Breast epithelium (tissue), 4 donors: ENCODE measurements at places on chromosomes 4 and X. TPM values are rescaled to one million over a fixed set of nuclear protein-coding genes. Genes with fewer than 3 reads are reported as not detected.

DNA sequence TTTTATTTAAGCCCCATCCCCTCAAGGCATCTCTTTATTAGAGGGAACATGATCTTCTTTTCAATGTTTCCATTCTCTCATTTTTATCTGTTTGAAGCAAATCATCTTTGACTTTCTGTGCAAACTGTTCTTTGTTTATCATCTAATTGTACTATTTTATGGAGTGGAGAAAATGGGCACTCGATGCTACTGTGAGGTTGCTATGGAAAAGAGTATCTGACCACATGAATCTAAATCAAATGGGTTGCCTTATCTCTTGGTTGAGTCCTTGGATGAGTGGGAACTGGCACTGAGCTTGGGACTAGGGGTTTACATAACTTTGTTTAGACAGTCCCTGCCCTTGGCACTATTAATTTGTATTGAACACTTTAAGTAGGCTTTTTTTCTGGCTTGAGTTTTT, 9.1 kb downstream of the OCRL start:
- DNase-seq, result no peak

DNA sequence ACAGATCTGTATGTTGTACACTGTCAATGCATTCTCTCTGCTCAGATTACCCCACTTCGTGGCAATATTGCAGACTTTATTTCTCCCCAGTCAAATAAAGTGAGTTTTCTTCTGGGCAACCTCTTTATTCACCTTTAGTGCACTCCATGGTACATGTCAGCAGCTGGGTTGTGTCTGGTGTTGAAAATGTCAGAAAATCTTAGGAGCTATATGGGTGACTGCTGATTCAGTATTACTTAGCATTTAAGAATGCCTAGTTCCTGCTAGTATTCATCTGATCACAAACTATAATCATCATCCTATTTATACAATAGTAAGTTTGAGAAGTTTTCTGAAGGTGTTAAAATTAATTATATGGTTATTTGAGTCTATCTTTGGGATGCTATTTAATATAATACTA, 112.5 kb downstream of the CFAP299 start:
- DNase-seq, result no peak

VCX3B gene
- total RNA-seq, result not detected

- no peak for DNase-seq
Measured at GRCh38 chr4:88752754-88753153, 55.1 kb upstream of the NAP1L5 start.

GASK1B gene
- 69.3 TPM for total RNA-seq

GRCh38 chrX:9605484-9605883, 140.6 kb downstream of the TBL1X start:
- DNase-seq, result no peak

NLRP2B gene
- total RNA-seq, result 0.66 TPM

DNA sequence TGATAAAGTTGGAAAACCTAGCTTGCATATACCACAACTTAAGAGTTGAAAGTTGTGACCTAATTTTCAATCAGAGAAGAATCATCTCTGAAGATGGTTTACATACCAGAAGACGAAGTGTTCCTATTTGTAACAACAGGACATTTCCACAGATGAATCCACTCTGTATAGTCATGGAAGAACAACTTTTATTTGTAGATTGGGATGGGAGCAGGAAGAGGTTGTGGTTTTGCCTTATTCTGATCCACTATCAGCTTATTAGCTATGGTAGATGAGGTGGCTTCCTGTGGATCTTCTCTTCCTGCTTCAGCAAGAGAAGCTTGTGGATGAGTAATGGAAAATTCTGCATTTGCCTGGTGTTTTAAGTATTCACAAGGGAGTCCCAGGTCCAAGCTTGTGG, 18.6 kb upstream of the SUPT20HL1 start:
- DNase-seq, result no peak

DNA sequence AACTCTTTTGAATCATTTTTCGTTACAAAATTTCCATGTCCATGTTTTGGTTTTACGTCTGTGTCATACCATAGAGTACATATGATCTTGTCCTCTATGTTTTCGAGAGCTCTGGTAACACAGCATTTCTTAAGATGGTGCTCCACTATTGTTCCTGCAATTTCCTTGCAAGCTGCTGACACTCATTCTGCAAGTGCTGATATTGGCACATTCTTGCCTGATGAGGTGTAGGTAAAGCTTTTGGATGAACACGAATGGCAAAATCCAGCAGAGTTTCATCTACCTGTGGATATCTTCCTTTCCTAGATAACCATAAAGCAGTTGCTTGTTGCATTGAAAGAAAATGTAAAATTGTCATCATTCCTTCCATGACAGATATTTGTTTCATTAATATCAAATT, 41.3 kb downstream of the MAGEB17 start:
- no peak for DNase-seq

MAGEE2 gene
- total RNA-seq, result not detected

DNA sequence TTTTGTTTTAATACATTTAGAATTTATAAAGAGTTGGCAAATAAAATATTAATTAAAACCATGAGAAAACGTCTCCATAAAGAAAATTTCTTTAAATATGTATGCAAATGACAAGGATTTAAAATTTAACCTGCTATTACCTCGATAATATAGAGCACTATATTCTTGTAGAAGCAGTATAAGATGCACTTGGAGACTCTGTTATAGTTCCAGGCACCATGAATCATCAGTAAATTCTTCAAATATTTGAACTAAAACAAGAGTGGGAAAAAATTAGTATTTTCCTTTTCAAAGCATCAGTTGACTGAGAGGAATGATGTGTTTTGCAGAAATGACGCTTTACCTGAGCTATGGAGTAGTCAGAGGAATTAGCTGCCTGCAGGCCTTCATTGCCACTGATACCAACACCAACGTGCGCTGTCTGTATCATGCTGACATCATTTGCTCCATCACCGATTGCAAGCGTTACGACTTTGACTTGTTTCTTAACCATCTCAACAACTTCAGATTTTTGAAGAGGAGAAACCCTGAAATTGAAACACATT, 67.3 kb downstream of the SHISA3 start:
- no peak for DNase-seq

DNA sequence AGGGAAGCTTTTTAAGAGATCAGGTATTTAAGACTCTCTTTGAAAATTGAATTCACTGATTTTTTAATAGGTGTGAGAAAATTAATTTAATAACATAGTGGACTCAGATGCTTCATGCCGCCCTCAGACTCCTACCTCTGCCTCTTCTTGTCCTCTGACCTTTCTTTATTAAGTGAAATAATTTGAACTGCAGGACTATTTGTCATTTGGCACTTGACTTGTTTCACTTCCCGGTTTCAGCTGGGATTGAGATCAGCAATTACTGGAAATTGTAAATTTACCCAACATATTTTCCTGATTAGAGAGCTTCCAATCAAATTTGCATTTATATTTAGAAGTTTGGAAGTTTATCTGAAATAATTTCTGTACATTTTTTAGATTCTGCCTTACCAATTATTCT, 116.8 kb downstream of the CBR4 start:
- DNase-seq, result no peak

PALLD gene
- 96.0 TPM for total RNA-seq

DNA sequence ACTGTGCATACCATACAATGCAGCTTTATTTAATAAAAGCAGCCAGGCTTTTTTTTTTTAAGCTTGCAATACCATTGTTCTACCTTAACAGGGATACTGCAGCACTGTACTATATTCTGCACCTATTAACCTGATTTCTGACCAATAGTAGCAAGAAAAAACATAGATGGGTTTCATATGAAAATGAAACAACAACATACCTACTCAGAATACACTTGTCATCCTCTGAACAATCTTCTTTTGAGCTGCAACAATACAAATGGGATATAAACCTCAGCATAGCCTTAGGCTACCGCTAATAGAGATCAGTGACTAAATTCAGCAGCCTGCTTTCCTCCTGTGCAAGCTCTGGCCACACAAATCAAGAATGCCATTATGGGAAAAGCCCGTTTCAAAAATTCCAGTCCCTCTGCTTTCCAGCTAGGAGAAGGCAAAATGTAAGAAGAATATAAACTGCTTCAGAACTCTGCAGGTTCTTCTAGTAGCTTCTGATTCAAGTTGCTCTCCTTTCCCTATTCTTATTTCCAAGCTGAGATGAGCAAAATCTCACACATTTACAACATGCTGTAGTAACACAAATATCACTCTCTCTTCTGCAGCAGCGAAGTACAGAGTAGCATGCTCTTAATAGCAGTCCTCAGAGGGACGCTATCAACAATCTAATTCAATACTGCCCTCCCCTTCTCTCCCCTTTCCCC, 143.4 kb downstream of the KLHL13 start:
- DNase-seq, result no peak

- DNase-seq, result no peak
Measured at GRCh38 chr4:55635741-55636655, at the start of gene NMU. Gene NMU, minus strand, starts transcription at chr4:55636298. Its CDS starts 106 bp downstream, at chr4:55636192.

- DNase-seq, result no peak
Measured at GRCh38 chrX:9940421-9940820, 26.7 kb upstream of the CLDN34 start.

GRCh38 chr4:28360681-28361080, 1500.0 kb downstream of the STIM2 start:
- DNase-seq, result no peak

DNA sequence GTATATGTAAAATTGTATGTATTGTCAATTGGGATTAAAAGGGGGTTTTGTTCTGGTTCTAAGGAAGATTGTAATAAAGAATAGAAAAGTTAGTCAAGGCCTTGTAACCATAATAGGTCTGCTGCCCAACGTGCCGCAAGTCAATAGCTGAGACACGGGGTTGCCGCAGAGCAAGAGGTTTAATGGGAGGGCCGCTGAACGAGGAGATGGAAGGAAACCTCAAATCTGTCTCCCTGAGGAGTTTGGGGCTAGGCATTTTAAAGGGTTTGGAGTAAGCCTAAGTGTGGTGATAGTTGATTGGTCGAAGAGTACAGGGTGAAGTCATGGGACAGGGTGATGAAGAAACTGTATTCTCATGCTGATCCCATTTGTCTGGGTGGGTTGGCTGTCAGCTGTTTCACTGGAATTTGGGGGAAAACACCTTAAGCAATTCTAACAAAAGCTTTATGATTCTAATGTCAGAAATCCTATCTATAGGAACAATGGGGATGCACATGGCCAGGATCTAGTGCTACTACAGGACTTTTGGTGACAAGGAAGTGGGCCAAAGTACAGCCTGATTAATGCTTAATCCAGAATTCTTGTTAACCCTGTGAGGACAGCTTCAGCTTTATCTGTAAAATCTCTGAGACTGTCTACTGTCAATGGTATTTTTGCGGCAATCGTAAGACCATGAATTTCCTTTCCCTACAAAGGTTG, 86.9 kb downstream of the RELL1 start:
- DNase-seq, result no peak

DNA sequence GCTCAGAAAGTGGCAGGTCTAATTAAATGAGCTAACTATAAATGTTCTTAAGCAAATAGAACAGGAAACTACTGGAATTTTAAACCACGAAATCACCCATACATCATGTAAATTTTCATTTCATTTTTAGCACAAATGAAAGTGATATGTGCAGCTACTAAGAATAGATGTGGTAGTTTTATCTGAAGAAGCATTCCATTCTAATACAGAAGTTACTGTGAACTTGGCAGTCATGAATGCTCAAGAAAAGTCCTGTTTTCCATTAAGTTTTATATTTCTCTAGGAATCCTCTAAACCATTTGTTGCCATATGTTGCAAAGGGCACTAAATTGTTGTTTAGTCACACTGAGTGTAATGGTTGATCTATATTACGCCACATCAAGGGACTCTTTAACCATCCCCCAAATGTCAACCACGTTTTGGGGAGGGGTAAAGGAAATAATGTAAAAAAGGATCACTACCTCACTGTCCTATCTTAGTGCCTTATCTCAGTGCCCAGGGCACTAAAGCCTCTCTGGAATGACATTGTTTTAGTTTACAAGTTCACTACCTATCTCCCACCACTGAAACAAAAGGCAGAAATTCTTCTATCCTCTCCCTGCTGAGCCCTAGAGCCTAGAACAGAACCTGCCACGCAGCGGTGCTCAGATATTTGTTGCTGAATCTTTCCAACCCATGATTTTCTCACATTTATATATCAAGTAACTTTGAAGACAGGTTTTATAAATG, 118.0 kb downstream of the SHISA3 start:
- no peak for DNase-seq

GRCh38 chr4:181308476-181309312, 934.5 kb upstream of the TENM3 start:
- no peak for DNase-seq

EFHC2 gene
- total RNA-seq, result 1.9 TPM

DNA sequence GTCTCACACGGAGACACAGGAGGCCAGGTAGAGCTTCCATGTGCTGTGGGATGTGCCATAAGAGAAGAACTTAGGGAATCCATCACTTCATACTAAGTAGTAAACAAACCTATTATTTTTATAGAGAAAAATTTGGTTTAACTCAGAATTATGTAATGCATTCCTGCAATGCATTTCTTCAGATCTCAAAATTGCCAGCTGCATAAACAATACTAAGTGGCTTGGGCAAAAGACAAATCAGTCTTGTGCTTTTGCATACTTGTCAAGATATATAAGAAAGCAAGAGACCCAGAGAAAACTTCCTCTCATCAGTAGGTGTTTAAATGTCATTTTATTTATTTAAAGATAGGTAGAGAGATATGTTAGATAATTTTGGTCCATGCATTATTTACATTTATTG, 382.1 kb upstream of the CTSO start:
- no peak for DNase-seq

GRCh38 chrX:111003118-111003517, 92.9 kb upstream of the PAK3 start:
- no peak for DNase-seq

CCDC110 gene
- 4.1 TPM for total RNA-seq

CSAG1 gene
- not detected for total RNA-seq

- DNase-seq, result no peak
Measured at GRCh38 chr4:140754918-140755773, 1.0 kb downstream of the TBC1D9 start.

DNA sequence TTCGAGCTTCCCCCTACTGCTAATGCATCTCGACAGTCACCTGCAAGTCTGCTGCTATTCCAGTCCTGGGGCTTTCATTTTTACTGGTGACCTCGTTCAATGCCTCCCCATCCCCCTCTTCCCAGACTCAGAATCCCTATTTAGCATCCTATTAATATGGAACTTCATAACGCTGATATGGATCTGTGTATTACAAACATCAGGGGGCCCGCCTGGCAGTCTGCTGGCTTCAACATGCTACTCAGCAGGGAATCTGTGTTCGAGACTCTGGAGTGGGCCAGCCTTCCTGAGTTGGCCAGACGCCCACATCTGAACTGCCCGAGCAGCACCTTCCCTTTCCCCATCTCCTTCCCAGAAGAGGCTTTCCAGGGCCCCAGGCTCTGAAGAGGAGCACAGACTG, 173.9 kb upstream of the PPARGC1A start:
- no peak for DNase-seq

- DNase-seq, result no peak
Measured at GRCh38 chrX:133054761-133055405, 42.0 kb downstream of the USP26 start.

SUV39H1 gene
- total RNA-seq, result 5.3 TPM

HMGB3 gene
- total RNA-seq, result 2.7 TPM

- no peak for DNase-seq
Measured at GRCh38 chrX:47146936-47147859, 2.2 kb downstream of the RBM10 start.

- no peak for DNase-seq
Measured at GRCh38 chr4:145326491-145326890, 146.1 kb upstream of the OTUD4 start.
